ENCODE measurements at places on chromosomes 5 and 9.

- no peak for DNase-seq
These were observed 270.2 kb upstream of the MVB12B start for GRCh38 chr9:126056312-126057021.

DNA sequence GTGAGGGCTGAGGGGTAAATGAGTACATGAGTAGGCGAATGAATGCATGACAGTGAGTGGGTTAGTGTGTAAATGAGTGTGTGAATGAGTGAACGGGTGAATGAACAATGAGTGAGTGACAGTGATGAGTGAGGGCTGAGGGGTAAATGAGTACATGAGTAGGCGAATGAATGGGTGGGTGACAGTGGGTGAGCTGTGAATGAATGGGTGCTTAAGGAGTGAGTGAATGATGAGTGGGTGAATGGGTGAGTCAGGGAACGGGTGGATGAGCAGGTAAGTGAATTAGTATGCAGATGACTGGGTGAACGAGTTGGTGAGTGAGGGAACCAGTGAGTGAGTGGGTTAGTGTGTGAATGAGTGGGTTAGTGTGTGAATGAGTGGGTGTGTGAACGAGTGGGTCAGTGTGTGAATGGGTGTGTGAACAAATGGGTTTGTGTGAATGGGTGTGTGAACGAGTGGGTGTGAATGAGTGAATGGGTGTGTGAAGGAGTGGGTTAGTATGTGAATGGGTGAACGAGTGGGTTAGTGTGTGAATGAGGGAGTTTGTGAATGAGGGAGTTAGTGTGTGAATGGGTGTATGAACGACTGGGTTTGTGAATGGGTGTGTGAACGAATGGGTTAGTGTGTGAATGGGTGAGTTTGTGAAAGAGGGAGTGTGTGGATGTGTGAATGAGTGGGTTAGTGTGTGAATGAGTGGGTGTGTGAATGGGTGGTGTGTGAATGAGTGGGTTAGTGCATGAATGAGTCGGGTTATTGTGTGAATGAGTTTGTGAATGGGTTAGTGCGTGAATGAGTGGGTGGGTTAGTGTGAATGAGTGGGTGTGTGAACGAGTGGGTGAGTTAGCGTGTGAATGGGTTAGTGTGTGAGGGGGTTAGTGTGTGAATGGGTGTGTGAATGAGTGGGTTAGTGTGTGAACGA is 32.9 kb downstream of the NKD2 start:
- no peak for DNase-seq

- no peak for DNase-seq
These were observed 16.2 kb downstream of the ARL15 start for GRCh38 chr5:54294097-54294667.

- no peak for DNase-seq
These were observed 4.0 kb downstream of the IL7R start for GRCh38 chr5:35860686-35861085.

GRCh38 chr5:180436275-180436674 is 57.9 kb upstream of the CNOT6 start:
- no peak for DNase-seq

DNA sequence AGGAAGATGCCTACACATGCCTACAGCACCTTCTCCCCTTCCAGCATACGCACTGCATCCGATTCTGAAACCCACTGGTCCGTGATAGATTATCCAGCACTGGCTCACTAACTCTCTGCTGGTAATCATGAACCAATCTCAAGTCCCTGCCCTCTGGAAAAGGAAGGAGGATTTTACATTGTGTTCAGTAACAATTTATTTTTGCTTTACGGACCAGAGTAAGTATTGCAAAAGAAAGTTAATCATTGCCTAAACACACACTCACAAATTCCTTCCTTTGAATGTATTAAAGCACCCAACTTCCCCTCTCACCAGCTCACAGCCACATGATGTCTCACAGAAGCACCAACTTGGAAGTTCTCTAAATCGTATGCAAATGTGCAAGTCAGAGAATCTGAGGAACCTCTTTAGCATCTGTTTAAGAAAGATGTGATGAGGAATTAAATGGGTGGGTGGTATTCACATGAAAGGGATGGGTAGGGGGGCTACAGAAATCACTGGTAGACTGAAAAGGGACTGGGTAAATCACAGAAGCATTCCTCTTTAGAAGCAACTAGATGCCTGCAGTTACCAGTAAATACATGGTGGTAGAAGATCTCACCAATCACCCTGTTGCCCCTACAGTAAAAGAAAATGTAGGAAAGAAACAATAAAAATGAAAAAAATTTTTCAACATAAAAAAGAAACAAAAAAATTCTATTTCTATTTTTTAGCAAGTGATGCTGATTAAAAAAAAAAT is 8.4 kb downstream of the GNAQ start:
- DNase-seq, result peak; percentile 24

GRCh38 chr5:129445379-129445778 is 14.7 kb upstream of the ADAMTS19 start:
- no peak for DNase-seq

GRCh38 chr5:10735569-10736276 is 25.3 kb downstream of the DAP start:
- peak; percentile 77 for DNase-seq

DNA sequence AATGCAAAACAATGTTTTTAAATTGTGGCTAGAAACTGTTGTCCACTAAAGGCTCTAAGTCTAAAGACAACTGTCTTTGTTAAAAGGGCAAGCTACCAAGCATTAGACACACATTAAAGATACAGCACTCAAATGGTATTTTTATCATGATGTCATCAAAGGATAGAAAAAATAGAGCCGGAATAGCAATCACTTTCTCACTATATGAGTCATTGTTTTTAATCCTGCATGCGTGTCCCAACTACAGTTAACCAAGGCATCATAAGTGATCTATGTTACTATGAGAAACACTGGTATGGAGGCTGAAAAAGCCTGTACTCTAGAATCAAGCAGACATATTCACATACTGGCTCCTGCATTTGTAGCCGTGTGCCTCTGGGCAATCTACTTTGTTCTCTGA is 1.9 kb upstream of the PJA2 start:
- DNase-seq, result peak; percentile 15

GRCh38 chr5:19462019-19462418 is 526.0 kb downstream of the CDH18 start:
- no peak for DNase-seq

DNA sequence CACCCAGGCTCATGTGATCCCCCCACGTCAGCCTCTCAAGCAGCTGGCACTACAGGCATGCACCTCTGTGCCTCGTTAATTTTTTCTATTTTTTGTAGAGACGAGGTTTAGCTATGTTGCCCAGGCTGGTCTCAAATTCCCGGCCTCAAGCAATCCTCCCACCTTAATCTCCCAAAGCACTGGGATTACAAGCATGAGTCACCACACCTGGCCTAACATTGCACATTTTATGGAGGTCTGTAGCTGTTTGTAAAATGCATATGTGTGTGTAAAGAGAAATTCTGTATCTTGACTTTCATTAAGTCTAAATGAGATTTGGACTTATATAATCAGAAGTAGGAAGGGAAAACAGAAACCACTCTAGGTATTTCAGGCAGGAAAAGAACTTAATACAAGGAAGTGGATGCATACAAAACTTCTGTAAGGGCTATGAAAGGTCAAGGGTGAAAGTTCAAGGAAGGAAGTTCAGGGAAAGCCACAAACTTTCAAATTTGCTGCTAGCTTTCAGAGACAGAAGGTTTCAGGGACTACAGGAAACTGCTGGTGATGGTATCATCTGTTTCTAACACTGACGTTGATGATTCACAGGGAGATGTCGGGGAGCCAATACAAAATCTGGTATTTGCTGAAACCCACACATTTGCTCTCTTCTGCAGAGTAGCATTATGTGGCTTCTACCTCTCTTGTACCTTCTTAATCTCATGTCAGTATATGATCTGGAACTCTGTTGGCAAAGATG is 209.4 kb downstream of the PIK3R1 start:
- DNase-seq, result no peak

- no peak for DNase-seq
These were observed 9.6 kb downstream of the PFDN1 start for GRCh38 chr5:140293091-140293848.

- DNase-seq, result no peak
These were observed 300.5 kb downstream of the SLCO4C1 start for GRCh38 chr5:101995585-101995984.

DNA sequence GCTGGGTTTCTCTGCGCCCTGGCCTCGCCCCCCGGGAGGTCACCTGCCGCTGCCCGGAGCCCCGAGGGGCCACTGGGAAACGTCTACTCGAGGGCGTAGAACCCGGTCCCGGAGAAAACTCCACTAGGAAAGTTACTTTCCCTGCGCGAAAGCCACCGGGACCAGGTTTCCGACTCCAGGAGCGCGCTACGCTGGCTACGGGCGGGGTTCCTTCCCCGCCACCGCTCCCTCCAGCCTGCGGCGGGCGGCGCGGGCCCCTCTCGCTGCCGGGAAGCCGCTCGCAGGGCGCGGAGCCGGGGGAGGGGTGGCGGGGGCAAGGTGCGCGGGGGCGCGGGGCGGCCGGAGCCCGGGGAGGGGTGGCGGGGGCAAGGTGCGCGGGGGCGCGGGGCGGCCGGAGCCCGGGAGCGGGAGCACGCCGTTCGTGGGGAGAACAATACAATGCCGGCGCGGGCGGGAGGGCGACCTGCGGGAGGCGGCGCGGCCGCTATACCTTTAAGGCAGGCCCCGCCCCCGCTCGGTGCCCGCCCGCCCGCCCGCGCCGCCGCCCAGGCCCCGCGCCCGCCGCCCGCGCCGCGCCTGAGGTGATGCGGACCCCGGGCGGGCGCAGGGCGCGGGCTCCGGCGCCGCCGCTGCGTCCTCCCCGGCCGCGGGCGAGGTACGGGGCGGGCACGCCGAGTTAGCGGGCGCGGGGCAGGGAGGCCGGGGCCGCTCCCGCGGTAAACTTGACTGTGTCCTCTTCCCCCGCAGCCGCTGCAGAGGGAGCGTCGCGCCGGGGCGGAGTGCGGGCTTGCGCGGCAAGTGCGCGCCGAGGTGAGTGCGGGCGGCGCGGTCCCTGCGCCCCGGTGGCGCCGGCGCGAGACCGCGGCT is 278.1 kb downstream of the AOPEP start:
- peak; percentile 11 for DNase-seq

DNA sequence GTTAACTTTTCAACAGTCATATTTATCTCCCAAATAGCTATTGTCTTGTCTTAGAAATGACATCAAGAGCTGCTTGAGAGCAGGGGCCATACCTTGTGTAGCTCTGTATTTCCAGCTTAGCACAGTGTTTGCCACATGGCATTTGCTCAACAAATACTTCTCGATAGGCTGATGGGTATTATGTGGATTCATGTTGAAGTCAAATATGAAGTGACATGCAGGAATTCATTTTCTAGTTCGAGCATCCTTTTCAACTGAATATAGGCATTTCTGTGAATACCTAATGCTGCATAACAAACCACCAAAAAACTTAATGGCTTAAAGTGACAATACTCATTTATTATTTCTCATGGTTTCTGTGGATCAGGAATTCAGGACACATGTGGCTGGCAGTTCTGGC is 125.6 kb downstream of the TLE1 start:
- no peak for DNase-seq

DNA sequence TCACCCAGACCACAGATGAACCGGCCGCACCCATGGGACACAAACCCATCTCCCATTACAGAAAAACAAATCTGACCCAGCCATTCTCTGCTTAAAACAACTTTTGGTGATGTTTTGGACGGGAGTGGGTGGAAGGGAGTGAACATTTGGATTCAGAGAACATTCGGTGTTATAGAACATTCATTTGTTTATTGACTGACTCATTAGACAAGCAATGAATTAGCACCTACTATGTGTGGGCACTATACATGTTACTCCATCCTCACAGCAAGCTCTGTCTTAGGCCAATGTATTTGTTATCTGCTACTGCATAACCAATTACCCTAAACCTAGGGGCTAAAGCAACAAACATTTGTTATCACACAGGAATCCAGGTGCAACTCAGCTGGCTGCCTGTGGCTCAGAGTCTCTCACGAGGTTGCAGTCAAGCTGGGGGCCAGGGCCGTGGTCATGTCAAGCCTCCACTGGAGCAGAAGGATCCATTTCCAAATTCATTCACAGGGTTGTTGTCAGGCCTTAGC is 5.1 kb upstream of the ERGIC1 start:
- no peak for DNase-seq

DNA sequence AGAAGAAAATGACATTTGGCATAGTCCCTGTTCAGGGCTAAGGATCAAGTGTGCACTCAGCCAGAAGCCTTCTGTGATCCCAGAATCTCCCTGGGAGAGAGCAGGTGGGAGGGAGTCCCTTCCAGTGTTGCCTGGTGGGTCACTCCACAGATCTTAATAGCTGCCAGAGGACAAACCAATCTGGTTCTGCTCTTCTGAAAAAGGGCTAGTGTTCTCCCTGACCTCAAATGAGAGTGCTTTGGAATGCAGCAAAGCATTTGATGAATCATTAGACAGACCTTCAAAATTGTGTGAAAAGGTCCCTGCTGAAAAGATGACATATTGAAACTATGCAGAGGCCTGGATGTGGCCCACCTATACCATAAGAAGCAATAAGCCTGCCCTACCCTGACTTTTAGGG is 339.7 kb downstream of the TMEM232 start:
- no peak for DNase-seq
